ENCODE measurements at places on chromosomes 11 and 22. TPM values are rescaled to one million over a fixed set of nuclear protein-coding genes. Genes with fewer than 3 reads are reported as not detected.

GRCh38 chr22:49721211-49721763 is 106.4 kb downstream of the BRD1 start:
- no peaks in the 10 kb centered on the region for H3K27me3 ChIP-seq
- DNase-seq, result no peak
- H3K4me1 ChIP-seq, result no peaks in the 10 kb centered on the region
- no peak overlapping the region for H3K4me3 ChIP-seq
- H3K27ac ChIP-seq, result no peak overlapping the region

Gene ZMAT5
- total RNA-seq, result 9.2 TPM

Gene ABTB2
- 5.1 TPM for total RNA-seq

GRCh38 chr11:102560555-102561011 is 30.0 kb upstream of the MMP7 start:
- H3K4me1 ChIP-seq, result no peaks in the 10 kb centered on the region
- H3K36me3 ChIP-seq, result no peaks in the 10 kb centered on the region
- no peak for DNase-seq
- H3K27me3 ChIP-seq, result no peaks in the 10 kb centered on the region
- no peak overlapping the region for H3K27ac ChIP-seq

GRCh38 chr11:45000918-45001317 is 50.2 kb upstream of the TP53I11 start:
- no peaks in the 10 kb centered on the region for H3K4me1 ChIP-seq
- DNase-seq, result no peak
- H3K27me3 ChIP-seq, result no peaks in the 10 kb centered on the region
- no peaks in the 10 kb centered on the region for H3K36me3 ChIP-seq

Gene KDM4E
- not detected for total RNA-seq

Gene TSSK2
- total RNA-seq, result not detected

DNA sequence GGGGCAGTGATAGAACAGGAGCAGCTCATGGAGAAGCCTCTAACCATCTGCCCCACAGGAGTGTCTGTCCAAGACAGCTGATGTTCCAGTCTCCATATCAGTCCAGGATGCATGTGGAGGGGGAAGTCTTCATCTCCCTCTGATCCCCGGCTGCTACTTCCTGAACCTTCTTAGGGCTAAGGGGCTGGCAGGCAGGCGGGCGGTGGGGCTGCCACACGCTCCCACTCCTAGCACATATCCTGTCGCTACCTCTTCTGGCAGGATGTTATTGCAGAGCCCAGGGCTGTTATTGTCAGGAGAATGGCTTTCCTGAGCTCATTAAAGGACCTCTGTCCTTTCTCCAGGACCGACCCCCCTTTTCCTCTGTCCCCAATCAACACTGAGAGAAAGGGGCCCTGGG is 25.4 kb downstream of the LRRC55 start:
- no peaks in the 10 kb centered on the region for H3K27me3 ChIP-seq
- no peaks in the 10 kb centered on the region for H3K4me1 ChIP-seq
- no peak for DNase-seq

- H3K36me3 ChIP-seq, result peaks cover 16% of the 10 kb centered on the region
- no peak overlapping the region for H3K27ac ChIP-seq
- H3K4me3 ChIP-seq, result no peak overlapping the region
- H3K27me3 ChIP-seq, result no peaks in the 10 kb centered on the region
- H3K4me1 ChIP-seq, result peaks cover 68% of the 10 kb centered on the region
Measured at GRCh38 chr11:2149864-2150847, 10.9 kb downstream of the INS start.

- H3K27me3 ChIP-seq, result no peaks in the 10 kb centered on the region
- DNase-seq, result no peak
- H3K36me3 ChIP-seq, result no peaks in the 10 kb centered on the region
- H3K27ac ChIP-seq, result no peak overlapping the region
- H3K4me3 ChIP-seq, result no peak overlapping the region
Measured at GRCh38 chr22:40520562-40520961, 116.0 kb downstream of the MRTFA start.
